ENCODE measurements at places on chromosomes 1 and 21. TPM values are rescaled to one million over a fixed set of nuclear protein-coding genes. Genes with fewer than 3 reads are reported as not detected.

- H3K4me1 ChIP-seq, result peaks cover 23% of the 10 kb centered on the region
- DNase-seq, result peak; percentile 76
- peak overlapping the region; percentile 50 for H3K4me3 ChIP-seq
- peaks cover 45% of the 10 kb centered on the region for H3K27me3 ChIP-seq
- H3K36me3 ChIP-seq, result no peaks in the 10 kb centered on the region
These were observed 22.7 kb upstream of the ARF1 start for GRCh38 chr1:228059634-228060457.

DNA sequence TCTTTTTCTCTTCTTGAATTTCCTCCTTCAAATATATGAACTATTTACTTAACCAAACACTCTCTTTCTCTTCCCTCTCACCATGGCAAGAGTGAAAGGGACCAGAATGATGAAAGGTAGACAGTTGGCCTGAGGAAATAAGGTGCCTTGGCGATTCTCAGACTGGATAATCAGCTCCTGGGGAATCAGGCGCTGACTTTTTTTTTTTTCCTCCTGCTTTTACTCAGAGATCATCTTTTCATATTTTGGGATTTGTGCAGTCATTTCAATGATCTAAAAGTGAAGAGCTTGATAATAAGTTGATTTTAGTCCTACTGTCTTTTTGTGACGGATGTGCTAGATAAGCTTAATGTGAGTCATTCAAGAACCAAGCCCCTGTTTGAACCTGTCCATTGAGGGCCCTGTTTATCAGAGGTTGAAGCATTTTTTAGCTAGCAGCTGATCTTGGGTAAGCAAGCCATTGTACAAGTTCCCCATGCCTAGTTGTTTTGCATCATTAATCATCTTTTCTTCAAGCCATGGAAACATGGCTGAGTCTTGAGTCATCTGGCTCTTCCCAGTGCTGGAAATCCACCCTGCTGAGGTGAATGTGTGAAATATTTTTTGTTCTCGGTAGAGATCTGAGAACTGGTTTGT lies 40.8 kb downstream of the ITSN1 start:
- H3K4me3 ChIP-seq, result no peak overlapping the region
- H3K4me1 ChIP-seq, result no peaks in the 10 kb centered on the region
- no peak overlapping the region for H3K27ac ChIP-seq
- H3K36me3 ChIP-seq, result no peaks in the 10 kb centered on the region
- H3K27me3 ChIP-seq, result no peaks in the 10 kb centered on the region
- DNase-seq, result no peak

DNA sequence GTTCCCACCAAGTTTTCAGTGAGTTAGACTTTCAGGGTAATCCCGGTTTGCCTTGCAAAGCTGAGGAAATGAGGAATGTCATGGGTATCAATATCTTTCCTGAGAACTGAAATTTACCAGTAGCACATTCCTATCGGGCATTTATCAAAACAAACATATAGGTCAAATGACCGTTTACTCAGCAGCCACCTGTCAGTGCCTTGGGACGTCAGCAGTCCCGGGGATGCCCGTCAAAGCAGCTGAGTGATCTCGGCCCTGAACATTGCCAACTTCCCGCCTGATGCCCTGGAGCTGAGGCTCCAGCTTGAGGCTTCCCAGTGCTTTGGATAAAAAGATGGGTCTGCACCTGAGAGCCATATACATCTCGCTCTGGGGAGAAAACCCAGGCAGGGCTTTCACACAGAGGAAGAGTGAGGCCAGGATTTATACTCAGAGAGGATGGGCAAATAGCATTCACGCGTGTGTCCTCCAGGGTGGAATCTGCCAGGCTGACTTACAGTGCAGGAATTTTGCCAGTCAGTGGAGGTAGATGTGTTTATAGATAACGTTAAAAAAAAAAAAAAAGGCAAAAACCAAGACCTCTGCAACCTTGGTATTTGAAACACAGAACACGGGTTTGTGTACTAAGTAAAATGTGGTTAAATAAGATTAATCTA lies 435.7 kb upstream of the VAMP3 start:
- no peak overlapping the region for H3K27ac ChIP-seq
- peaks cover 3% of the 10 kb centered on the region for H3K27me3 ChIP-seq
- H3K36me3 ChIP-seq, result no peaks in the 10 kb centered on the region
- no peak overlapping the region for H3K4me3 ChIP-seq
- H3K4me1 ChIP-seq, result no peaks in the 10 kb centered on the region

GRCh38 chr1:230923176-230923575 lies 54.9 kb upstream of the C1orf198 start:
- no peak for DNase-seq
- no peaks in the 10 kb centered on the region for H3K27me3 ChIP-seq
- H3K4me3 ChIP-seq, result no peak overlapping the region
- peaks cover 39% of the 10 kb centered on the region for H3K36me3 ChIP-seq

DNA sequence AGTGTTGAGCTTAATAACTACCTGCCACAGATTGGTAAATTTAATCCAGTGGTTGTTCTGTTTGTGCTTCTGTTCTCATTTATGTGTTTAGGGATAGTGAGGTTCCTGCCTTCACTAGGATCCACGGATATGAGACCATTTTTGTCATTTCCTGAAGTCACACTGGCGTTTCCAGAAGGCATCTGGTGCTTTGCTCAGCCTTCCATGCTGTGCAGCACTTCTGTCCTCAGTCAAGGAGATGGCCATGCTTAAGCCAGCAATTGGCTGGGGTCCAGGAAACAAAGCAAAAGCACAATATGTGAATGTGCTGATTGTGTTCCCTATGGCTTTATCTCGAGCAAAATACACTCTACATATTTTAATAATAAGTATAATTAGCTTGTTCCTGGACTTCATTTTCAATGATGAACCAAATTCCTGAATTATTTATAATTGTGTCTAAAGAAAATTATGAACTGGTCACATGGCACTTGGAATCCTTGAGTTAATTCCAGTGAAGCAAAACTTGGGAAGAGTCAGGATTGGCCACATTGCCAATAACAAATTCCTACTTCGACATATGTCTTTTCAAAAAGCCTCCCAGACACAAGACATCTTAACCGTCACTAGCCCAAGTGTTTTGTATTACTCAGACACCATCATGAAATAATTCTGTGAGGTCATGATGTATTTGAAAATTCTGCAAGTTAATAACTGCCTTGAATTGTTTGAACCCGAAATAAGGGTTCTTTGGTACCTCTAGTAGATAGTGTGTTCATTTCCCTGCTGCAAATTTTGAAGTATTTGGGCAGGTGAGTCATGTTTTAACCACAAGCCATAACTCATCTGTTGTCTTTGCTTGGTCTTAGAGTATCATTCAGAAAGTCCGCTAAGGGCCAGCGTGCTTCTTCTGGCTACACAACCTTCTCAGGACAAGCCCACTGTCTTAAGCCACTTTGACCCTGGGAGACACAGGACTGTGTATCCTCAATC lies 412.4 kb downstream of the DISC1 start:
- H3K27me3 ChIP-seq, result no peaks in the 10 kb centered on the region
- H3K4me1 ChIP-seq, result no peaks in the 10 kb centered on the region
- no peak overlapping the region for H3K4me3 ChIP-seq
- no peaks in the 10 kb centered on the region for H3K36me3 ChIP-seq
- DNase-seq, result no peak
- no peak overlapping the region for H3K27ac ChIP-seq

GRCh38 chr21:33977721-33978369 lies 62.2 kb upstream of the ATP5PO start:
- H3K4me1 ChIP-seq, result peaks cover 32% of the 10 kb centered on the region
- H3K27me3 ChIP-seq, result no peaks in the 10 kb centered on the region
- peak overlapping the region; percentile 83 for H3K27ac ChIP-seq

DNA sequence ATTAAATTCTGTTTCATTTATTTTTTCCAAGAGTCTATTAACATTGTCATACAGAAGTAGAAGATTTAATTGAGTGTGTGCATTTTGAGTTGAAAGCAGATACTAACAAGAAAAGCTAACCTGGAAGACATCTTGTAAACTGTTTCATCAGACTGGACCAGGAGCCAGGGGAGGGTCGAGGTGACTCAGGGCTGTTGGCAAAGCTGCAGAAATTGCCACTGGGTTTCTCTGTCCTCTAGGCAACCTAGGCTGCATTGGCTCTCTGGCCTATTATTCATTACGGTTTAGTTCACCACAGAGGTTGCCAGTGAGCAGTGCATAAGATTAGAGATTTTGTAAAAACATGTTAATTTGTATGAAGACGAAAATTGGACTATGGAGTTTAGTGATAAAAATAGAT lies 27.5 kb downstream of the ERG start:
- H3K27ac ChIP-seq, result no peak overlapping the region
- no peaks in the 10 kb centered on the region for H3K4me1 ChIP-seq
- H3K27me3 ChIP-seq, result peaks cover 10% of the 10 kb centered on the region
- no peak for DNase-seq
- no peaks in the 10 kb centered on the region for H3K36me3 ChIP-seq

DNA sequence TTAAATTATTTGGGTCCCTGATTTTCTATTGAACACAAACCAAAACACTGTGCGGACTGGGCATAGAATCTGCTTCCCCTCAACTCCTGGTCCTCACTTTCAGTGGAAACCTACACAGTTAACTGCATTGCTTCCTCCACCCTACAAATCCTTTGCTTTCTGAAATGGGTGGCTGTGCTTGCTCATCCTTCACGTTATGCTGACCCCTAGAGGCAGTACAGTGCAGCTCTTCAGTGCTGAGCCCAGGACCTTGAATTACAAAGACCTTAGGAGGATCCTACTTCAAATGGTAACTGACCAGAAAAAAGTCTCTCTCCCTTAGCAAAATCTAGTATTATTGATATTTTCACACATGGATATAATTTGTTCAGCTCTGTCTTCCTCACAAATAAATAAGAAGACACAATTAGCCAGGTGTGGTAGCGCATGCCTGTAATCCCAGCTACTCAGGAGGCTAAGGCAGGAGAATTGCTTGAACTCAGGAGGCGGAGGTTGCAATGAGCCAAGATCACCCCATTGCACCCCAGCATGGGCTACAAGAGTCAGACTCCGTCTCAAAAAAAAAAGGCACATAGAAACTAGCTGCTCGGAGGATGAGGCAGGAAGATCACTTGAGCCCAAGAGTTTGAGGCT lies 63.4 kb upstream of the L1TD1 start:
- no peaks in the 10 kb centered on the region for H3K4me1 ChIP-seq
- no peak overlapping the region for H3K4me3 ChIP-seq
- no peaks in the 10 kb centered on the region for H3K36me3 ChIP-seq
- H3K27me3 ChIP-seq, result no peaks in the 10 kb centered on the region

Gene KIF2C
- 41.4 TPM for total RNA-seq

GRCh38 chr1:155051342-155051776 lies 243 bp downstream of the ADAM15 start:
- peaks cover 21% of the 10 kb centered on the region for H3K4me1 ChIP-seq
- H3K4me3 ChIP-seq, result peak overlapping the region; percentile 67
- peak overlapping the region; percentile 38 for H3K27ac ChIP-seq
- DNase-seq, result no peak

Data from CD8-positive, alpha-beta memory T cell (primary cell).